Vagina (tissue), 2 donors: ENCODE measurements at places on chromosomes 11 and 22.

DNA sequence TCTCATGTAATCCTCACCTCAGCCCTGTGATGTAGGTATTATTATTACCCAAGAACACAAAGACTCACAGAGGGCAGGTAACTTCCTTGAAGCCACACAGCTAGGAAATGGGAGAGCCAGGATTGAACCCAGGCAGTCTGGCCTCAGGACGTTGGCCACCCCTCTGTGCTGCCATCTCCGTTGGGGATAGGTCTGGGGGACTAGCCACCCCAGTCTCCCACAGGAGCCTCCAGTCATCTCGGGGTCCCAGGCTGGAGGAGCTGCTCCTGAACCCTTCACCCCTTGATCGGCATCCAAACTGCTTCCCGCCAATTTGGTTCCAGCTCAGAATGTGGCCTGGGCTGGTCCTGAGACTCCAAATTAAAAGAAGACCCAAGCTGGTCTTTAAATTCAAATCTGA, 10.4 kb upstream of the TCF20 start:
- no peaks in the 10 kb centered on the region for H3K36me3 ChIP-seq
- peaks cover 22% of the 10 kb centered on the region for H3K4me1 ChIP-seq
- H3K4me3 ChIP-seq: no peak overlapping the region
- no peak overlapping the region for H3K27ac ChIP-seq
- H3K27me3 ChIP-seq: no peaks in the 10 kb centered on the region

- H3K27ac ChIP-seq: peak overlapping the region; percentile 15
- peak; percentile 74 for DNase-seq
- H3K4me3 ChIP-seq: no peak overlapping the region
- H3K4me1 ChIP-seq: peaks cover 33% of the 10 kb centered on the region
These were observed 92.9 kb upstream of the PARVA start for GRCh38 chr11:12284316-12285050.

- no peaks in the 10 kb centered on the region for H3K27me3 ChIP-seq
- peaks cover 46% of the 10 kb centered on the region for H3K4me1 ChIP-seq
- peak overlapping the region; percentile 95 for H3K27ac ChIP-seq
- no peak for DNase-seq
- H3K36me3 ChIP-seq: peaks cover 39% of the 10 kb centered on the region
These were observed 418 bp downstream of the ACO2 start for GRCh38 chr22:41469218-41469851.

DNA sequence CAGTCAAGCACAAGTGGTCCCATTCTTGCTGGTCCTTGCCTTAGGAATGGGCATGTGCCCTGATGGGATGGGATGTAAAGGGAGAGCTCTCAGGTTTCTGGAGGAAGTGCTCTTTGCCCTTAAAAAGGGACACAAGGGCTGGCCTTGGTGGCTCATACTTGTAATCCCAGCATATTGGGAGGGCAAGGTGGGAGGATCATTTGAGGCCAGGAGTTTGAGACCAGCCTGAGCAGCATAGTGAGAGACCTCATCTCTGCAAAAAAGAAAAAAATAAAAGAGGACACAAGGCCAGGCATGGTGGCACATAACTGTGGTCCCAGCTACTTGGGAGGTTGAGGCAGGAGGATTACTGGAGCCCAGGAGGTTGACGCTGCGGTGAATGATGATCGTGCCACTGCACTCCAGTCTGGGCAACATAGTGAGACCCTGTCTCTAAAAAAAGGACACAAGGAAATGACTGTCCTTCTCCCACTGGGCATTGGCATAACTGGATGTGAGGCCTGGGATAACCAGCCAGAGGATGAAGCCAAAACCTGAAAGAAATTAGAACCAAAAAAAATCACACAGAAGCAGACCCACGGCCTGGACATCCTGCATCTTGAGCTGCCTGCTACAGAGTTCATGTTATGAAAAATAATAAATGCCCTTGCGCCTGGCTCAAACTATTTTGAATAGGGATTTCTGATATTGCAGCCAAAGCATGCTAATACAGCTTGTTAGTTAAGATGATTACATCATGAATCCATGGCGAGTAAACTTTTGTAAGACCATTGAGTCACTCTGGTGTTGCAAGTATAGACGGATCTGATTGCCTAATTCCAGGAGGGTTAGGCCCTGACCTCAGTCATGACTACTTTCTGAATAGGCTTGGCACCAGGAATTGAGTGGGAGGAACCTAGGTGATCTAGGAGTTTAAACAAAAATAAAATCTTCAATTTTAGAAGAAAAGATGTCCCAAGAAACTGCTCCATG, 12.9 kb upstream of the CRKL start:
- H3K4me3 ChIP-seq: no peak overlapping the region
- no peak overlapping the region for H3K27ac ChIP-seq
- H3K36me3 ChIP-seq: no peaks in the 10 kb centered on the region
- DNase-seq: no peak
- H3K4me1 ChIP-seq: peaks cover 5% of the 10 kb centered on the region
- no peaks in the 10 kb centered on the region for H3K27me3 ChIP-seq

DNA sequence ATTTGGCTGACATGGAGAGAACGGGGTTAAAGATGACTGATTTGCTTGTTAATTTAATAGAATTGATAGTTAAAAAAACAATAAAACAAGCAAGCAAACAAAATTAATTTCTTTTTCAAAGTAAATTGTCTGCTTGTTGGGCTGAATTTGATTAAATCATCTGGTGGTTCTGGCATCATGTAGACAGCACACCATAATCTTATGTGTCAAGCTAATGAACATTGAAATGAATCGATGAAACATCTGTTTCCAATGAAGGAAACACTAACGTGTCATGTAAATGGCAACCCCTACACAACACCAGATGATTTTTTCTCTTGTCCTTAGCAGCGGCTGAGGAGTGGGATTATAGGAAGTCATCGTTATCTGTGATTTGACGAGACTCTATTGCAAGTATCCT, 399.6 kb upstream of the RAG2 start:
- no peaks in the 10 kb centered on the region for H3K4me1 ChIP-seq
- DNase-seq: no peak

DNA sequence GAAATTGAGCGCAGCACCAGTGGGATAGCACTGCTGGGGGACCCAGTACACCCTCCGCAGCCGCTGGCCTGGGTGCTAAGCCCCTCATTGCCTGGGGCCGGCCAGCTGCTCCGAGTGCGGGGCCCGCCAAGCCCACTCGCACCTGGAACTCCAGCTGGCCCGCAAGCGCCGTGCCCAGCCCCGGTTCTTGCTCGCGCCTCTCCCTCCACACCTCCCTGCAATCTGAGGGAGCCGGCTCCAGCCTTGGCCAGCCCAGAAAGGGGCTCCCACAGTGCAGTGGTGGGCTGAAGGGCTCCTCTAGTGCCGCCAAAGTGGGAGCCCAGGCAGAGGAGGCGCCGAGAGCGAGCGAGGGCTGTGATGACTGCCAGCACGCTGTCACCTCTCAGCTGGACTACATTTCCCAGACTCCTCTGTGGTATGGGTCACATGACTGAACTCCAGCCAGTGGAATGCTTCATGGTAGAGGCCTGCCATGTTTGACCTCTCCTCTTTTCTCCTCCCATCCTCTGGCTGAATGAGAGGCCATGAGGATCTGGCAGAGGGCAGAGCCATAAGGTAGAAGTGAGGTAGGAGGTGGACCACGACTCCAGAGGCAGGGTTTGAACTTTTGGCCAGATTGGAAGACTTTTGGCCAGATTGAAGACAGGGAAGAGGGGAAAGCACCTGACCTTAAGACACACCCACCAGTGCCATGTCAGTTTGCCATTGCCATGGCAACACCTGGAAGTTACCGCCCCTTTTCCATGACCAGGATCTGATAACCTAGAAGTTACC, 6.2 kb downstream of the MRGPRD start:
- H3K4me3 ChIP-seq: no peak overlapping the region
- no peak overlapping the region for H3K27ac ChIP-seq
- DNase-seq: no peak
- no peaks in the 10 kb centered on the region for H3K27me3 ChIP-seq
- H3K36me3 ChIP-seq: no peaks in the 10 kb centered on the region

- no peaks in the 10 kb centered on the region for H3K27me3 ChIP-seq
- no peak for DNase-seq
- H3K27ac ChIP-seq: no peak overlapping the region
- no peaks in the 10 kb centered on the region for H3K4me1 ChIP-seq
- H3K4me3 ChIP-seq: no peak overlapping the region
- H3K36me3 ChIP-seq: no peaks in the 10 kb centered on the region
These were observed 15.4 kb upstream of the MYOD1 start for GRCh38 chr11:17703951-17704350.

GRCh38 chr11:63845303-63845702, 6.4 kb downstream of the MARK2 start:
- DNase-seq: no peak
- H3K27ac ChIP-seq: peak overlapping the region; percentile 13
- H3K27me3 ChIP-seq: no peaks in the 10 kb centered on the region
- no peaks in the 10 kb centered on the region for H3K36me3 ChIP-seq
- H3K4me3 ChIP-seq: no peak overlapping the region

GRCh38 chr11:47551086-47551485, 1.8 kb downstream of the CELF1 start:
- H3K4me1 ChIP-seq: peaks cover 56% of the 10 kb centered on the region
- no peak overlapping the region for H3K4me3 ChIP-seq
- H3K27ac ChIP-seq: peak overlapping the region; percentile 5
- DNase-seq: no peak
- no peaks in the 10 kb centered on the region for H3K36me3 ChIP-seq

DNA sequence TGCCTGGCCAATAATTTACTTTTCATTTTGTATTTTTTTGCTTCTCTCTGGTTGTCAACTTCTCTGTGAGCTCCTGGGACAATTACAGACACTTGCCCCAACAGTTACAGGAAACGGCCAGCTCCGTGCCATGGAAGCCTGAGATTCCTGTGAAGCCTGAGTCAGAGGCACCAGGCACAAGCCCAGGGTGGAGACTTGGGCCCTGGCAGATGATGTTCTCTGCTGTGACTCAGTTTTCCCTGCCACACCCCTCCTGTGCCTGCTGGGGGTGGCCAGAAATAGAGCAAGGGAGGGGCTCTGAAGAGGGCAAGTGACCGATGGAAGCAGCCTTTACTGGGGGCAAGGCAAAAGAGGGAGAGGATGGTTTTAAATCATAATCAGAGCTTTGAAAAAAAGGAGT, 4.9 kb downstream of the ATP5MGL start:
- H3K36me3 ChIP-seq: peaks cover 4% of the 10 kb centered on the region
- no peak overlapping the region for H3K4me3 ChIP-seq
- no peak for DNase-seq
- H3K27me3 ChIP-seq: no peaks in the 10 kb centered on the region

DNA sequence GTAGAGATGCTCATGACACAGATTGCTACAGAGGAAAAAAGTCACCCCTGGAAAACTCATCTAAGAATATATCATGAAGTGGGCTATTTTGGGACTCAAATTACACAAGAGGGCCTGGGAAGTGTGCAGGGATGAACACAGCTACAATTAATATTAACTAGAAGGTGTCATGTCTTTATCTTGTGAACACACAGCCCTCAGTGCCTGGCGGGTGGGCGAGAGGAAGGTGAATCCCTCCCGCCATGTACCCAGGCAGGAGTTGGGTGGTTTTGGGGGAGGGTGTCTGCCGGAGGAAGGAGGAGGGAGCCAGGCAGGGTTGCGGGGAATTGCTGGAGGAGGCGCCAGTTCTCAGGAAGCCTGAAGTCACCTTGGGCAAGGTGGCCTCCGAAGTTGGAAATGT, 5.1 kb upstream of the FAM83F start:
- H3K27me3 ChIP-seq: no peaks in the 10 kb centered on the region
- no peak for DNase-seq
- no peak overlapping the region for H3K4me3 ChIP-seq
- H3K4me1 ChIP-seq: peaks cover 6% of the 10 kb centered on the region
- H3K36me3 ChIP-seq: no peaks in the 10 kb centered on the region
- H3K27ac ChIP-seq: no peak overlapping the region

DNA sequence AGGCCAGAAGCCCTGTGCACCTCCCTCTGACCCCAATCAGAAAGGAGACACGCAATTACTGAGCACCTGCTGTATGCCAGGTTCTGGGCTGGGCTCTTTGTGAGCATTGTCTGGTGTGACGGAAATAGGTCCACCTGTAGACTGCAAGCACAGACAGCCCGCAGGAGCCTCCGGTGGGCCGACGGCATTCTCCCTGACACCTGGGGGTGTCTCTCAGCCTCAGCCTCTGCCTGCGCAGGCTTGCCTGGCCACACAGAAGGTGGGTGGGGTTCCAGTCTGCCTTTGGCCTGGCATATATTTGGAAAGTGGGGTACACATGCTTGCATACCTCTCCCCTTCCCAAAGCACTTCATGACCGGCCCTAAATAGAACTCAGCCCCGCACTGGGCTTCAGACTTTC, 129.3 kb downstream of the BUD13 start:
- no peak overlapping the region for H3K27ac ChIP-seq
- H3K36me3 ChIP-seq: no peaks in the 10 kb centered on the region
- no peak overlapping the region for H3K4me3 ChIP-seq

- no peak overlapping the region for H3K27ac ChIP-seq
- no peaks in the 10 kb centered on the region for H3K4me1 ChIP-seq
- no peaks in the 10 kb centered on the region for H3K27me3 ChIP-seq
- H3K4me3 ChIP-seq: no peak overlapping the region
These were observed 728.2 kb upstream of the ANO5 start for GRCh38 chr11:21464601-21465193.

DNA sequence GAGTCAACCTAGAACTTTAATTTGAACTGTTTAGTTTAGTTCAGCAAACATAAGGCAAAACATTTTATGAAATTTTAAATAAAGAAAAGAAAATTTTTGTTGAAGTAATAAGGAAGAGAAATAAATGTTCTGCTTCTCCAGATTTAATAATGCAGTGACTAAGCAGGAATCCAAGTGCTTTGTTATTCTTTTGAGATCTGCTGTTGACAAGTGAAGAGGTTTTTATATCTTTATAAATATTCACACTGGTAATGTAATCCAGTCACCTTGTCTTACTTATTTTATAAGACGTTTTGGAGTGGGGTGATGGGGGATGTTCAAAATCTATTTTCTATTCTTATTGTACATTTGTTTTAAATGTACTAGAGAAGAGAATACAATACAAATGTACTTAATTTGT, 725.9 kb upstream of the CCDC179 start:
- no peak overlapping the region for H3K27ac ChIP-seq
- no peaks in the 10 kb centered on the region for H3K27me3 ChIP-seq
- no peaks in the 10 kb centered on the region for H3K36me3 ChIP-seq

GRCh38 chr11:16816358-16817270, 78.2 kb downstream of the C11orf58 start:
- H3K4me3 ChIP-seq: no peak overlapping the region
- no peak for DNase-seq
- peaks cover 9% of the 10 kb centered on the region for H3K4me1 ChIP-seq
- no peak overlapping the region for H3K27ac ChIP-seq

DNA sequence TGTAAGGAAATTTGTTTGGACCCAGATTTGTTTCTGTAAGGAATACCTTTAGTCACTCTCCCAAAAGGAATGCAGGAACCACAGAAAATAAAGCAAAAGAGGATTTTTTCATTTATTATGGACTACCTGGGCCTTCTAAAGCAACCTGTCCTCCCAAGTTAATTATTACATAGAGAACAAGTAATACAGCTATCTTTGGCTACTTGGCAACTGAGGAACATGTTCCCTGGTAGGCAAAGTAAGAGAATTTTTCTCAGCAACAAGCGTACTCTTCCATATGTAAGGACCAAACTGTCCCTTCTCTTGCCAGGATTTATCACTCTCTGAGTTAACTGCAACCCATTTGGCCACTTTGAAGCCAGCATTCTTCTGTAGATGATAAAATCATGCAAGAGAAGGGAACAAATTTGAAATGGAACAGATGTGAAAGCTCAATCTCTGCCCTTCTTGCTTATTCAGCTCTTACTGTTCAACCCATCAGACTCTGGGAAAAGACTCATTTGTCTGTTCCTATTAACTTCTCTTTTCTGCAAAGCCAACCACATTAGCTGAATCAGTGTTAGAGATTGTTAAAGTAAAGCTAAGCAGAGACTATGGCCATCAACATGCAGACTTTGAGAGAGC, 190.2 kb downstream of the SWAP70 start:
- no peak for DNase-seq
- H3K4me1 ChIP-seq: peaks cover 7% of the 10 kb centered on the region
- H3K27me3 ChIP-seq: no peaks in the 10 kb centered on the region
- no peaks in the 10 kb centered on the region for H3K36me3 ChIP-seq
